ENCODE measurements at places on chromosomes 6 and 20.

GRCh38 chr20:38073307-38074071, 39.9 kb downstream of the RPRD1B start:
- peak; percentile 69 for DNase-seq

DNA sequence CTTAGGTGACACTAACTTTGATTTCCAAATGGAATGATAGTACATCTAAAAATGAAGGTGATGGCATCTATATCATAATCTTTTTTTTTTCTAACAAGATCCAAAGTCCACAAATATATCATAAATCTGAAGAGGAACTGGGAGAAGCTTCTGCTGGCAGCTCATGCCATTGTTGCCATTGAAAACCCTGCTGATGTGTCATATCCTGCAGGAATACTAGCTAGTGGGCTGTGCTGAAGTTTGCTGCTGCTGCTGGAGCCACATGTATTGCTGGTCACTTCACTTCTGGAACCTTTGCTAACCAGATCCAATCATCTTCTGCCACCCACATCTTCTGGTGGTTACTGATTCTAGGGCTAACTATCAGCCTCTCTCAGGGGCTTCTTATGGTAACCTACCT, 27.4 kb upstream of the KHDC1 start:
- no peak for DNase-seq

GRCh38 chr6:73581293-73581692, 60.5 kb upstream of the EEF1A1 start:
- DNase-seq = no peak

- no peak for DNase-seq
These were observed 6.5 kb downstream of the NKAIN2 start for GRCh38 chr6:123810214-123810613.

DNA sequence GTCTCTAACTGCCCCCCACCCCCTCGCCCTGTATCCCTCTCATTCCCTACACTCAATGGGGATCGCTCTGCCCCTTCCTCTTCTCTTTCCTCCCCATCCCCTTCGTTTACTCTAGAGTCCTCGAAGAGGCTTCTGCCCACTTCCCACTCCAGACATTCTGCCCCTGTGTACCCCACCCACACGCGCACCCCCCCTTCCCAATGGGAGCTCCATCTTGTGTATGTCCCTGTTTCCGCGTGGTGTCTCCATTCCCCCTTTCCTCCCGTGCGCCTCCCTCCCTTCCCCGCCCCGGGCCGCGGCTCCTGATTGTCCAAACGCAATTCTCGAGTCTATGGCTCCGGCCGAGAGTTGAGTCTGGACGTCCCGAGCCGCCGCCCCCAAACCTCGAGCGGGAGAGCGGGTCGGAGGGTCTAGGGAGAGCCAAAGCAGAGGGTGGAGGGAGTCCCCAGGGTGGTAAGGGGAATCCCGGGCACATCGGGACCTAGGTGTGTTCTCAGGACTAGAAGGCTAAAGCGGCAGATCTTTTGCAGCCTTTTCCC, 679 bp upstream of the RING1 start:
- DNase-seq = peak; percentile 49

DNA sequence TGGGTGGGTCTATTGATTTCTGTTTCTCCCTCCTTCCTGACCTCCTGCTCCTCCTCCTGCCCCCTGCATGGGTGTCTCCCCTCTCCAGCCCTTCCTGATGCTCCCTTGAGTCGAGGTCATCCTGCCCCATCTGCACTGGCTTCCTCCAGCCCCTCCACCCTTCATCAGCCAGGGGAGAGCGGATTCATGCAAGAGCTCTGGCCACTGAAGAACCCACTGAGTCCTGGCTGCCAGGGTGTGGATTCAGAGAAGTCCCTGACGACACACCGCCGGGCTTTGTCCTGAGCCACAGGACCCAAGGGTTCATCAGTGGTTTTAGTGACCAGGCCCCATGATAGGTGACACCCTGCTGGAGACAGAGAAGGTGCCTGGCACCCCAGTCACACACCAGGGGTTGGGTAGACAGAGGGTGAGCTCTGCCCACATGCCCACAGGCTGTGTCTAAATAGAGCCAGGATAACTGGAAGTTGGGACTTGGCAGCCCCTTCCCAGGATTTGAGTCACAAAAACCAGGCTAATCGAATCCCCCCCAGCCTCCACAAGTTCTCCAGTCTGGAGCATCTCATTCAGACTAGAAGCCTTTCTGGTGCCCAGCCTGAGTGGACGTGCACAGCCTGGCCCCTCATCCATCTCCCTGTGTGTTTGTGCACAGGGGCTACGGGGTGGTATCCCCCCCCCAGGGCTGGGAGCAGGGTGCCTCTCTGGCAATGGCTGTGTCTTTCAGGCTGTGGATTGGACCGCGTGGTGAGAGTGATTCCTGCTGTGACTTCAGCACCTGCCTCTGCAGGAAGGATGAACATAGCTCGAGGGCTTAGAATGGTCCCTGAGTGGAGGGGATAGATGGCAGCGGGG, 1.2 kb downstream of the GFRA4 start:
- no peak for DNase-seq

DNA sequence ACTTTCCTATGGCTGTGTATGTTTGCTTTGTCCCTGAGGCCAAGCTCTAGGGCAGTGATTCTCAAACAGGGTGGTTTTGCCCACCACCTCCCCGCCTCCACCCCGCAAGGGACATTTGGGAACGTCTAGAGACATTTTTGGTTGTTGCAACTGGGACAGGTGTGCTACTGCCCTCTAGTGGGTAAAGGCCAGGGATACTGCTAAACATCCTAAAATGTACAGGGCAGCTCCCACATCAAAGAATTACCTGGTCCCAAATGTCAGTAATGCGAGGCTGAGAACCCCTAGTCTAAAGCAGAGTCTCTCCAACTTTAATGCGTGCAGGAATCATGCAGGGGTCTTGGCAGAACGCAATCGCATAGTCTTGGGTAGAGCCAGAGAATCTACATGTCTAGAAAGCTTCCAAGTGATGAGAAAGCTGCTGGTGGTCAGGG, 5.1 kb downstream of the KCNS1 start:
- DNase-seq = peak; percentile 78

- no peak for DNase-seq
These were observed 7.9 kb downstream of the GNL1 start for GRCh38 chr6:30548375-30548774.

- no peak for DNase-seq
These were observed 11.4 kb downstream of the TJAP1 start for GRCh38 chr6:43488667-43489276.

- DNase-seq = no peak
These were observed 148.3 kb upstream of the TBX18 start for GRCh38 chr6:84912472-84913322.

DNA sequence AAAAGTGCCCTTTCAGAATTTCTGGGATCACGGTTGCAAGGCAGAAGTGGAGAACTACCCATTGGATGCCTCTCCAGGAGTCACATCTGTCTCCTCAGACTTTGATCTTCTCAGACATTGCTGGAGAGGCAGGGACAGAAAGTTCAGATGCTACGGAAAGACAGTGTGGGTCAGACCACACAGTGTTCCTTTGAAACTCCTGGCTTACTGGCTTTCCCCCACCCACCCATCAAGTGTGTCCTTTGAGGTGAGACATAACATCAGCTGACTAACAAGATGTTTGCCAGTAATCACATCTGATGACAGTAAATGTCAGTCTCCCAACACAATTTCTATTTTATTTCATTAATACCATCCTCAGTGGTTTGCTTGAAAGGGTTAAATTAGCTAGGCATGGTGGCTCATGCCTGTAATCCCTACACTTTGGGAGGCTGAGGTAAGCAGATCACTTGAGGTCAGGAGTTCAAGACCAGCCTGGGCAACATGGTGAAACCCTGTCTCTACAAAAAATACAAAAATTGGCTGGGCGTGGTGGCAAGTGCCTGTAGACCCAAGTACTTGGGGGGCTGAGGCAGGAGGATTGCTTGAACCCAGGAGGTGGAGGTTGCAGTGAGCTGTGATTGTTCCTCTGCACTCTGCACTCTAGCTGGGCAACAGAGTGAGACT, 67.2 kb upstream of the SNX9 start:
- DNase-seq = no peak

GRCh38 chr6:134175532-134176263, 123.3 kb upstream of the SLC2A12 start:
- peak; percentile 65 for DNase-seq

GRCh38 chr6:125233202-125233601, 68.6 kb downstream of the HDDC2 start:
- no peak for DNase-seq

DNA sequence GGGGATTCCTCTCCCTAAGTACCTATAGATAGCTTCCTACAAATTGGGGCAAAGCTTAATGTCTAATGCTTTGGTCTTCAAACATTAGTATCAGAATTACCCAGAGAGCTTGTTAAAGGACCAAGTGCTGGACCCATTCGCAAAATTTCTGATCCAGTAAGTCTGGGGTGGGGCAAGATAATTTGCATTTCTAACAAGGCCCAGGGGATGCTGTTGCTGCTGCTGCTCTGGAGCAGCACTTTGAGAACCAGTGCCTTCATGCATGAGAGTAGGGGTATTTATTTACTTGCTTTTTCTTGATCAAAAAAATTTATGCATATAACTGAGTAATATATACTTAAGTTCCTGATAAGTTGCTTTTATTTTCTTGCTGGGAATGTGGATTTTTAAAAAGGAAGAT, 24.5 kb upstream of the COL19A1 start:
- DNase-seq = no peak

DNA sequence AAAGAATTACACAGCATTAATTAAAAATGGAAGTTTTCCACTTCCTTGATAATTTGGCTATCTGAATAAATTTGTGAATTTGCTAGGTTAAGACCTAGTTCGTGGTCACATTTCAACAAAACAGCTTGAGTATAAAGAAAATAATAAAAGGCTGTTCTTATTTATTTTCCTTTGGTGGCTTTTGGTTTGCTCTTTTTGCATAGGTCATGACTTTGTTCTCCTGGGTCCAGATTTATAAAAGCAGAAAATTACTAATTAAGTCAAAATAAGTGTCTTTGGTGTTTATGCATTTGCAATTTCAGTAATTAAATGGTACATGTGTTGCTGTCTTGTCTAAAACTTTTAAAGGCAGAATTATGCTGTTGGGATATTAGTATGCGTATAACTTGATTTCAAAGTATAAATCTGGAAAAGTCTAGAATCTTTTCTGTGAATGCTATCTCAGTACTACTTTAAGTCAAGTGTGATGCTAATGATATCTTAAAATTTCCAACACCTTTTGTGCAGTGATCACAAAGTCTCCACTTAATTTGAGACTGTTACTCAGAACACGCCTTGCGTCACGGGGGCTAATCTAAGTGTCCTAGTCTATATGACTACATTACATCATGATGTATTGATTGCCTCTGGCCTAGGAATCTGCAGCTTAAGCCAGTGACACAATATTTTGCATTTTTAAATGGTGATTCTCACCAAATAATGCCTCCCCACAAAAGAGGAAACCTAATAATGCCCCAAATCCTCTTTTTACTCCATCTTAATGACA, 41.0 kb downstream of the GNAS start:
- no peak for DNase-seq

DNA sequence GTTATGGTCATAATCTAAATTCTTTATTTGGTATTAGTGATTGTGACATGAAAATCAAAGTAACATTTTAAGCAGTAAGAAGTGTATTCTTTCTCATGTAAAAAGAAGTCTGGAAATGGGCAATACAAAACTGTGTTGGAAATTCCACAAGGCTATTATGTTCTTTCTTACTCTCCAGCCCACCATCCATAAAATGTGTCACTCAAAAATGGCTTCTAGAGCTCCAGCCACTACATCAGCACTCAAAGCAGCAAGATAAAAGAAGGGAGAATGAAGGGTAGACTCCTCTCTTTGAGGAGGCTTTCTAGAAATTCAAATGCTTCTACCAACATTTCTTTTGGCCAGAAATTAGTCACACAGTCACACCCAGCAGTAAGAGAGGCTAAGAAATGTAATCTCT, 18.4 kb downstream of the PDSS2 start:
- DNase-seq = no peak

- no peak for DNase-seq
These were observed 5.2 kb downstream of the BTBD9 start for GRCh38 chr6:38634518-38634917.
